ENCODE measurements at places on chromosomes 3 and 15.

DNA sequence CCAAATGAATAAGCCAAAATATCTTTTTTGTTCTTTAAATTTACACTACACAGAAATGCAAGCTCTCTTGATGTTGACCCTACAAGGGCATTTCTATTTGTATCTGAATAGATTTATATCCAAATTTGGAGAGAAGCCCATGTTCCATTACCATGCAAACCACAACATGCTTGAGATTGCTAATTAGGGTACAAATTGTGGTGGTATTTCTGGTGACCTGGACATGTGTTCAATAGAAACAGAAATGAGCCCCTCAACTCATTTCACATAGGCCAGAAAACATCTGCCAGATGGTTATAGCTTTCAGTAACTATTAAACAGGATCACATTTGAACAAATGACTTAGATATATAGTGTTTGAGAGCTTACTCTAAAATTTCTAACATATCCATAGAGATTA is 23.5 kb upstream of the PLSCR5 start:
- DNase-seq = no peak

- DNase-seq = no peak
Observed at GRCh38 chr15:55407498-55408011, 604 bp downstream of the CCPG1 start.

- DNase-seq = no peak
Observed at GRCh38 chr15:32642667-32643435, 1.3 kb downstream of the SCG5 start.

- DNase-seq = no peak
Observed at GRCh38 chr3:69235882-69236281, 113.5 kb upstream of the LMOD3 start.

DNA sequence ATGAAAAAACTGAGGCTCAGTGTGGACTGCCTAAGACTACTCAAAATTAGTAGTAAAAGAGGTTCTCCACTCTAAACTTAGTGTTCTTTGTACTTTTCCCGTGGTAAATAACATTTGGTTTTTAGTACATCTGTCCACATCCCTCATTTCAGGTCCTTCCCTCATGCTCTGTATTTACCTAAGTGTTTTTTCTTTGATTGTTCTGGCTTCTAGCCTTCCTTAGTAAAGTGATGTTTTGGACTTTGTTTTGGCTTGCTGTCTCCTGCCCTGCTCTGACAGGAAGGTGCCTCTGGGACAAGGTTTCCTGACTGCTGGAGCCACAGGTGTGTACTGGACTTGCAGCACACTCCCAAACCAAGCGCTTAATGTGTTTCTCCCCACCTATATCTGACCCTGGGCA is 29.9 kb upstream of the ALDH1A2 start:
- DNase-seq = no peak

DNA sequence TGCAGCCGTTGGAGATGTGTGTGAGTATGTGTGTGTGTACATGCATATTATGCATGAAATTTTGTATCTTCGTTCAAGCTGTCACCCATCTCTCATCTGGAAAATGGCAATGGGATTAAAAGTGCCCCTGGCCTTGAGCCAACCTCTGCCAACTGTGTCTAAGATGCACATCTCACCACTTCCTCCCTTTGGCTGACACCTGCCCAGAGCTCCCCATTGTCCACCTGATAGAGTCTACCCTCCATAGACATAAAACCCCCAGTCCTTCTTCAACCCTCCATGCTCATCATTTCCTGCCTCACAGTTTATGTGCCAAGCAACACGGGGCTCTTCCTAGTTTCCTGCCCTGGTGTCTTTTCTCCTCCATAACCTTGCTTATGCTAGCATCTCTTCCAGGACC is 187.5 kb upstream of the HES1 start:
- no peak for DNase-seq

GRCh38 chr3:69201658-69202057 is 79.3 kb upstream of the LMOD3 start:
- no peak for DNase-seq

DNA sequence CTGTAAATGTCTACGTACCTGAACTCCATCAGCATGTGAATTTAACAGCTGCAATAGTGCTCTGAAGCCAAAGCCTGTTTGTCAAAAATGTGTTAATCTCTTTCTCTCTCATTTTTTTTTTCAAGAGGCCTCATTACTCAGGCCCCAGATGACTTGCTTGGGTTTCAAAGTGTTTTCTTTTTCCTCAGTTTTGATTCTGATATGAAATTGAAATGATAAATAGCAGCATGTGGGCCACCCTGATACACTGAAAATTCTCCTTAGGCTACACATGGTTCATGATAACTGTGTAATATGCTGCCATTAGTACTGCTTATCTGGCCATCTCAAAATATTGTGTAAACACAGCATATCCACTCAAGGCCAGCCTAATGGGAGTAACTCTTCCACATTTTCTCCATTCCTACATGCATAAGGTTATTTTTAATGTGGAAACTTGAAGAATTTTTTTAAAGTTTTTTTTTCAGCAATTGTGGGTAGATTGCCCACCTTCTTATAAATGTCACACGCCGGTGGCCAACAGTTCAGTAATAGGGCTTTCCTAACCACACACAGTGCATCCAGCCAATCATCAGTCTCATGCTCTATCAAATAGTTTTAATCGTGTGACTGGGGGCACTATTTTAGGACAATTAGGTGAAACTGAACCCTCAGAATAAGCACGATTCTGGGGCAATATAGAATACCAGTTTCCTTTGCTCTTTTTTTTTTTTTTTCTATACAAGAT is 13.1 kb upstream of the DENND4A start:
- no peak for DNase-seq

DNA sequence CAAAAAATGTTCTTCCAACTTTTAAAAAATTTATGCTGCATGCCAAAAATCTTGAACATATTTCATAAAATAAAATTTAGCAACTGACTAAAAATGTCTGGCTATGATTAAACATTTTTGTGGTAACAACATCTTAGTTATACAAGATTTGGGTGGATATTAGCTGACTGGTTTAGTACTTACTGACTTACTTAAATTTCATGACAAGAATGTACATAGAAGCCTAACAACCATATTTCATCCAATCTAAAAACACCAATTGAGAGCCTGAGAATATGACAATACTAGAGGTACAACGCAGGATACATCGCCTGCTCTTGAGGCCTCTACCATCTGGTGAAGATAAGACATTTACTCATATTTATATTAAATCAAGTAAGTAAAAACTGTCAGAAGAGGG is 34.6 kb downstream of the GNB4 start:
- DNase-seq = peak; percentile 41

DNA sequence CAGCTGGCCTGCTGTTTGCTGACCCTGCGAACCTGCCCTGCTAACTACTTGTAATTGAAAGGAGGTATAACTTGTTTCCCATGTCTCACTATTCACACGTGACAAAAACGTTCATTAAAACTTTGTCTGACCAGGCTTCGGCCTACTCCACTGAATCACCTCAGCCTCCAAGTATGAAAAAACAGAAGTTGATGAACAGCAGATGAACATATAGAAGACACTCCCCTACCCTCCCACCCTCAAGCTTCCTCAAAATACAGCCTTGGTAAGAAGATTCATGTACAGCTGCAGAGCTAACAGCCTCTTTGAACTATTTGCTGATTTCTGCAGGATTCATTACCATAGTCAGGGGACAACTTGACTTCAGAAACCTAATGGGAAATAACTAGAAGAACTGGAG is 10.7 kb downstream of the RBM15B start:
- DNase-seq = no peak

DNA sequence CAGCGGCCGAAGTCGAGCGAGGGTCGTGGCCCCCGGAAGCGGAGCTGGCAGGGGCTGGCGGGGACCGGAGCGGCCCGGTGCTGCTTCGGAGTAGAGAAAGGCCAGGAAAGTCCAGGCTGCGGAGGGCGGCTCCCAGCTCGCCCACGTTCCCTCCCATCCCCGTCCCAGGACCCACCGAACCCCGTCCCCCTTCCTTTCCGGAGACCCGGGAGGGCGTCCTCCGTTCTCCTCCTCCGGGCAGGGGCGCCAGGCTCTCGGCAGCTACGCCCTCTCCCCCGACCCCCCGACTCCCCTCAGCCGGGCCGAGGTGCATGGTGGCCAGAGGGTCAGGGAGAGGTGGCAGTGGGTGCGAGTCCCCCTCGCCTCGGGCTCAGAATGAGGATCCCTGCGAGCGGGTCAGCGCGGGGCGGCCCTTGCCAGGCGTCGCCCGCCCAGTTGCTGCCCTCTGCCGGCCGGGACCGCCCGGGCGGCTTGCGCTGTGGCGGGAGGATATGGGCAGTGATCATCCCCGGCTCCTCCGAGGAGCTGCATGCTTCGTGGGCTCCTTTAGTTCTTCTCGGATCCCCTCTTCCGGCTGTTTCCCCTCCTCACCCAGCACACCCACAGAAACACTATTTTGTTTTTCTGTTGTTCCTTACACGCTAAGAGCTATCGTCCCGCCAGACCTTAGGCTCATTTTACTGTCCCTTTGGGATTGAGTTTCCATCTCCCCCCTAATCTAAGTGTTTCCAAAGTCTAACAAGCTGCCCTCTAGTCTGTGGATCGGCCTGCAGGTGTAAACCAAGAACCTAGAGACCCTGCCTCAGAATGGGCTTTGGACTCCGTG is 744 bp upstream of the ALDH1A2 start:
- peak; percentile 13 for DNase-seq

DNA sequence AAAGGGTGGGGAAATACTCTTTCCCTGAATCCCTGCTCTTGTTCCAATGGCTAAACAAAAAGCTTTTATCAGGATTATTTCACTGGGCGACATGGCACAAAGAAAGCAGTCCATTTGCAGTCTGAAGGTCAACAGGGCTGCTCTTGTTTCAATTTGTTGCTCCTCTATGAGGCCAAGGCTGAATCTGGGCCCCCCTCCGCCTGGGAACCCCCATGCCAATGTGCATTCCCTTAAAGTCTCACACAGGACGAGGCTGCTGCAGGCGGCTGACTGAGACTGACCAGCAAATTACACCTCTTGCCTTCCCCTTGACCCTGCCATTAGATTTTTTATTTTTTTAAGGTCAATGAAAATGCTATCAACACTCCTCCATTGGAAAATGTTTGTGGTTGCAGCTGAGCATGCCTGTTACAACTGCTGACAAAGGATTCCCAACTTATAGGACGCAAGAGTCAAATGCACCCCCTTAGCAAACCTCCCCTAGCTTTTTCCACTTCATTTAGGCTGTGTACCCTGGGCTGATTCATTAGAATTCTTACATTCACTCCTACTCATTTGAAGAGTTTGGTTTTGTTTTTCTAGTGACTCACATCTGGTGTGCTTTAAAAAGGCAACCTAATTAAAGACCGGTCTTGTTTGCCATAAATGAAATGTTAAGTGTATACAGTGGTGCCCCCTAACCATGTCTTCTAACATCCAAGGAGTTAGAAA is 60.8 kb upstream of the ARHGEF3 start:
- DNase-seq = peak; percentile 67

GRCh38 chr3:38454884-38455638 is 1.4 kb downstream of the ACVR2B start:
- no peak for DNase-seq

GRCh38 chr3:8619548-8619947 is 25.1 kb downstream of the SSUH2 start:
- DNase-seq = no peak

DNA sequence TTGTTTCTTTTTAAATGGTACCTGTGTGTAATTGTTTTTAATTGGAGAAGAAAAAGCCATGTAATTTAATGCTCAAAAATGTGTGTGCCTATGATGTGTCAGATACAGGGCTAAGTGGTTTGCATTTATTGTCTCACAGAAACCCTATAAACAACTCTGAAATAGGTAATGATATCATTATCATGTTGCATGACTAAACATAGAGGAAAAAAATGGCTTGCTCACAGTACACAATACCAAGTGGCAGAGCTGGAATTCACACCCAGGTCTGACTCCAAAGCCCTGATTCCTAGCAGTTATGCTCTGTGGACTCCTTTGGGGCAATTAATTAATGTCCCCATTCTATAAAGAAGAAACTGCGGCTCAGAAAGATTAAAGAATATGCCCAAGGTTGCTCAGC is 237.4 kb upstream of the TRIM42 start:
- DNase-seq = no peak

DNA sequence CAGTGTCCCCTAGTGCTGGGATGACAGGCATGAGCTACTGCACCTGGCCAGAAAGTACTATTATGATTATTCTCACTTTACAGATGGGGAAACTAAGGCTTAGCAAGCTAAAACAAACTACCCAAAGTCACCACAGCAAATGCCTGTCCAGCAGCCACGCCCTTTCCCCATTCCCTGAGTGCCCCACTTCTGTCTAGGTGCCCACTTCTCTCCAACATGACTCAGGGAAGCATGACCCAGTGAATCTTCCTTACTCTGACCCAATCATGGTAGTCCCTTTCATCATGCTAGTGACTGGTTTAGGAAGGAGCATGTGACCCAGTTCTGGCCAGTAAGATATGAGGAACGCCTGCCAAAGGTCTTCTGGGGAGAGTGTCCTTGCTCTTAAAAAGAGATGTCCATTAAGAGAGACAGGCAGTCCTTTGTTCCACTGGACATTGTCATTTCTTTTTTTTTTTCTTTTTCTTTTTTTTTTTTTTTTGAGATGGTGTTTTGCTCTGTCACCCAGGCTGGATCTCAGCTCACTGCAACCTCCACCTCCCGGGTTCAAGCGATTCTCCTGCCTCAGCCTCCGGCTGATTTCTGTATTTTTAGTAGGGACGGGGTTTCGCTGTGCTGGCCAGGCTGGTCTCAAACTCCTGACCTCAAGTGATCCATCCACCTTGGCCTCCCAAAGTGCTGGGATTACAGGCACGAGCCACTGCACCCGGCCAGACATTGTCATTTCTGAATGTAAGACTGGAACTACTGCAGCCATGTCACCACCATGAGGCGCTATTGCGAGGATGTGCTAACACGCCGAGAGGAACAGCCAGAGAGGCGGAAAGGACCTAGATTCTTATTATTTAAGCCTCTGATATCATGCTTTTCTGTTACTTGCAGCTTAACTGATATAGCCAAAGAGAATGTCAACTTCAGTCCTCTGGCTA is 19.8 kb downstream of the MEGF11 start:
- no peak for DNase-seq

DNA sequence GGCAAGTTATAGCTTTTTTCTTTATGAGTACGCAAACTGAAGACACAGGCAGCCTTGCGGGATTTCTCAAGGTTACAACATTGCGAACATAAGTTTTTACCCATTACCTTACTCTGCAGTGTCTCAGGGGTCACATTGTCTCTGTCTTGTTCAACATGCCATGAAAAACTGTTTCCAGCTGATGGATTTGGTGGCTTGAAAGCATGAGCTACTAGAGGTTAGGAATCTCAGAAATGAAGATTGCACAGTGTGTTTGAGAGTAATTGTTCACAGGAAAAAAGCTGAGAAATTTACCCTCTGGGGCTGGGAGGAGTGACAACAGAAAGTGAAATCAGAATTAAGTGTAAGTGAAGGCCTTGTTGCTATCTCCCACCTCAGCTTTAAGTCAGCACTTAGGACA is 568.6 kb downstream of the TAFA4 start:
- no peak for DNase-seq

DNA sequence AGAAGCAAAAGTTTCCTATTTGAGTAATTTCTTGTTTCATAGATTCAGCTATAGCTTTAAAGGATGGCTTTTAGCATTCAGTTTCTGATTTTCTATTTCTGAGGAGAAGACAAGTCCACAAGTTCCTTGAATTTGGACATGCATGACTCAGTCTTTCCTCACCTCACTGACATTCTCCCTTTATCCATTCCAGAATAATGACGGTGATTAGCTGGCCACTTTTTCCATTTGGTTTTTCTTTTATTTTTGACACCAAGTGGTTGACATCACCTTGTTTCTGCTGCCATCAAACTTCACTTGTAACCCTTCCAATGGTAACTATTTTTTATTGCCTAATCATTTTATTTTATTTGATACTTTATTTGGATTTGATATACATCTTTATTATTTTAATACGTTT is 404.4 kb upstream of the KCNMB2 start:
- peak; percentile 48 for DNase-seq

GRCh38 chr3:179842061-179842460 is 189.2 kb downstream of the USP13 start:
- no peak for DNase-seq

All from stromal cell of bone marrow (primary cell).